Activated CD4-positive, alpha-beta T cell treated with anti-CD3 and anti-CD28 coated beads, Interleukin-2, amount 50 U/mL, for 16 hours (primary cell): ENCODE measurements at places on chromosomes 12 and 14.

- DNase-seq = no peak
These were observed 73.9 kb downstream of the SLC2A13 start for GRCh38 chr12:40031965-40032364.

DNA sequence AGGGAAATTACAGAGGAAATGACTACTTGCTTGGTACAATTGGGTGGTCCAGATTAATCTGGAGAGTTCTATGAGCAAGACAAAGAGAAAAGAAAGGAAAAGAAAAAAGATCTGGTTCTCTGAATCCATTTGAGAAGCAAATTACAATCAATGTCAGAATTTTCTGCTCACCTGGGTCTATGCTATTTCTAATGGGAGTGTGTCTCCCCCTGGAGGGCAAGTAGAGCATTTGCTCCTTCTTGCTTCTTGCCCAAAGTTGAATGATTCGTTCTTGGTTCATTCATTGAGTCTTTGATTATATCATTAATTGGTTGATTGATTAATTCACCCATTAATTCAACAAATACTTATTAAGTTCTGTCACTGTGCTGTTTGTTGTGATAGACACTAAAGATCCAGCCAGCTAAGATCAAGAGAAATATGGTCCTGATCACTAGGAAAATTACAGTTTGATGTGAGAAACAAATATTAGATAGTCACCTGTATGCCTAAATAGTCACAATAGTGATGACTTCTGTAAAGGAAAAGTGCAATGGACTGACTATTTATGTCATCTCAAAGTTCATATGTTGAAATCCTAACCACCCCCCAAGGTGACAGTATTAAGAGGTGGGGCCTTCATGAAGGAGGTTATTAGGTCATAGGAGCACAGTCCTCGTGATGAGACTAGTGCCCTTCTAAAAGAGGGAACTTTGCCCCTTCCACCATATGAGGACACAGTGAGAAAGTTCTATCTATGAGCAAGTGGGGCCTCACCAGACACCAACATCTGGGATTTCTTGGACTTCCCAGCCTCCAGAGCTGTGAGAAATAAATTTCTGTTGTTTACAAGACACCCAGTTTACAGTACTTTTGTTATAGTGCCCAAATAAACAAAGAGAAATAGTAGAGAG, 8.0 kb upstream of the ASB8 start:
- peak; percentile 72 for DNase-seq

- no peak for DNase-seq
These were observed 33.8 kb downstream of the TRAFD1 start for GRCh38 chr12:112159146-112159541.

- DNase-seq = no peak
These were observed 8.8 kb upstream of the PRIMA1 start for GRCh38 chr14:93797071-93797470.

DNA sequence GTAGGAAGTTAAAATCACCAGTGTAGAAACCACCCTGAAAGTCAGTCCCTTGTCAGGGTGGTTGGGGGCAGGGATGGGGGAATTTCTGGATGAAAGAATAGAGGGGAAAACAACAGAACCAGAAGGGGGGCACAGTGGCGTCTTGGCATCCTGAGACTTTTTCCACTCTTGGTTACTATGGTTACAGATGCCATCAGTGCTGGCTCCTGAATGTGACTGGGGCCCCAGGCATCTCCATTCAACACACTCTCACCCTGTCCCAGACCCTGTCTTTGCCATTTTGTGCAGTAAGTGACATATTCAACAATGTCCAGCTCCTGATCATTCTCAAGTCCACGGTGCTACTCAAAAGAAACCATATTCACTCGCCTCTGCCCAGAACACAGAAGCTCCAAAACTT, 11.3 kb downstream of the KCNK10 start:
- DNase-seq = no peak

- no peak for DNase-seq
These were observed 606 bp downstream of the NXPH4 start for GRCh38 chr12:57216921-57217879.

DNA sequence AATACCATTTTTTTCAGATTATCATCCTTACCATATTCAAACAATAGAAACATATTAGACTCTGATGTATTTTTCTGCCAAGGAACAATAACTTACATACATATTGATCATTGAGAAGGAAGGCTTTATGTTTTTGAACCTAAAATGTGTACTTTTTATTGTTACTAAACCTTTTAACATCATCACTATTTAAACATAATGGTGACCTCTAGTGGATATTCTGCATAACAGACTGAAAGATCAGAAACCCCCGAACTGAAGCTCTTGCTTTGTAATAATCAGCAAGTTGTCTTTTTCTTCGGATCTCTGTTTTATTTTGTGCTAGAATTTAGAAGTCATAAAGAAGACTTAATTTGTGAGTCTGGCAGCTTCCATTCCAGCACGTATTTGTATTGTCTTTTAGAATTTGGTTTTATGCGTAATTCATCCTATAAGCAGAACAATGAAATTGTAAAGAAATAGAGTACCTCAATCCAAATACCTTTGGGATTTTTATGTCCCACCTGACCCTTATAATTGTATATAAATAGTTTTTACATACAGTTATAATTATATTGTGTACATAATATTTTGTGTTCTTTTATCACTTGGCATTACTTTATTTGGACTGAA, 125.9 kb upstream of the ATF1 start:
- peak; percentile 56 for DNase-seq

GRCh38 chr14:63499701-63500250, 43.4 kb downstream of the PPP2R5E start:
- no peak for DNase-seq

DNA sequence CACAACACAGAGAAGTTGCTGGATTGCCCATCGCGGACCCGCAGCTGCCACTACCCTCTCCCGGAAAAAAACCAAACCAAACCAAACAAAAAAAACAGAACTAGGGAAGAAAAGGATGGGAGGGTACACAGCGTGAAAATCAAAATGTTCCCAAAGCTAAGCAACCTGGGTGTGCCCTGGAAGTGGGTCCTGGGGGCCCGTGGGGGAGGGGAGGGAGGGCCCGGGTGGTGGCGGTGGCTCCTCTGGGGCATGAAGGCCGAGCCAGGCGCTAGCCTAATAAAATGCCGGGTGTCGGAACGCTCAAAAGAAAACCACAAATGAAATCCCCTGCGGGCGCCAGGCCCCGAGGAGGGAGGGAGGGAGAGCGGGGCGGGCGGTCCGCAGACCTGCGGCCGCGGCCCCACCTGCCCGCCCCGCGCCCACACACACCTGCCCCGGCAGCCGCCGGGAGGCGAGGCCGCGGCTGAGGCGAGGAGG, 787 bp downstream of the HECTD4 start:
- peak; percentile 18 for DNase-seq

- DNase-seq = peak; percentile 91
These were observed 9.2 kb downstream of the DGKA start for GRCh38 chr12:55940065-55940732.

DNA sequence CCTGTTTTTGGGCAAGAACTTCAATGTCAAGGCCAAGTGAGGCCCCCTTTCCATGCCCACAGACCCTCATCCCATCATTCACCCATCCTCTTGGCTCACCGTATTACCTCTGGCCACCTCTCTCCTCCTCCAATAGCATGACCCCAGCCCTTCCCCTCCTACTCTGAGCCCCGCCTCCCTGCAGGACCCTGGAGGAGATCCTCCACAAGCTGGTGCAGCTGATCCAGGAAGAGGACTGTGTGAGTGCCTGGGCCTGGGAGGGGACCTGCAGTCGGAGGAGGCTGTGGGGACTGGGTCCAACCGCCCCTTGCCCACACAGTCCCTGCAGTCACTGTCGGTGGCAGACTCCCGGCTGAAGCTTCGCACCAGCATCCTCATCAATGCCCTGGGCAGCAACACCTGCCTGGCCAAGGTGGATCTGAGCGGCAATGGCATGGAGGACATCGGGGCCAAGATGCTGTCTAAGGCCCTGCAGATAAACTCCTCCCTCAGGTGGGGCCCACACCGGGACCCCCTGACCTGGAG, 7.2 kb downstream of the CARMIL3 start:
- DNase-seq = no peak

DNA sequence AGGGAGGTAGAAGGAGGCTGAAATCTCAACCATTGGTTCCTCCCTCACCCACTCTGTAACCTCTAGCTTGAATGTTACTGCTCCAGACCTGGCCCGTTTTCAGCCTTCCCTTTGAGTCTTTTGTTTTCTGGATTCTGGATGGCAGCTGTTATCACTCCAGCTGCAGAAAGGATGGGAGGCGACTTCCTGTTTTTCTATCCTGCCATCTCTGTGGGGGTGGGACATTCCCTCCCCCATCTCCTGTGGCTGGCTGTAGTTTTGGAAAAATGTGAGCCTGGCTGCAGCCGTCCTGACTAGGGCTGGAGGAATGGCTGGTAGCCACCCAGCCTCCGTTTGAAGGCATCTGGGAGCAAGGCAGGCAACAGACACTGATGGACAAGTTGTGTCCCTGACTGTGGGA, 2.9 kb upstream of the PPFIBP1 start:
- no peak for DNase-seq

DNA sequence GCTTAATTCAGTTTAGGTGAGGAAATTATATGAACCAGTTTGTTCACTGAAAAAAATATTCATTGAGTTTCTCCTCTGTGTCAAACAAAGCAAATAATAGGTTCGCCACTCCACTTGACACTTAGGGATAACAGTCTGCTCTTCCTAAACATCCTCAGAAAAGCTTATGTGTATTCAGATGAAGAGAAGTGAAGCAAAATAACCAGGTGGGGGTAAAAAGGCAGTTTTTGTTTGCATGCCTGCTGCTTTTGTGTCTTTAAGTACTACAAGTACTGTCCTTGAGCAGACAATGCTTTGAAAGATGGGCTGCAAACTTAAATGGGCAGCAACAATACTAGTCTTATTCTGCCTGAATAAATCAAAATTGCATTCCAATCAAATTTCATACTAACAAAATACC, 910.7 kb upstream of the MDGA2 start:
- no peak for DNase-seq

- no peak for DNase-seq
These were observed 84.6 kb upstream of the ATF7IP start for GRCh38 chr12:14280921-14281320.

GRCh38 chr12:22691319-22691718, 66.3 kb downstream of the ETNK1 start:
- no peak for DNase-seq

- no peak for DNase-seq
These were observed 506.0 kb upstream of the TMEM132C start for GRCh38 chr12:127760996-127761395.

- DNase-seq = no peak
These were observed 222.7 kb downstream of the ERC1 start for GRCh38 chr12:1213618-1214205.

DNA sequence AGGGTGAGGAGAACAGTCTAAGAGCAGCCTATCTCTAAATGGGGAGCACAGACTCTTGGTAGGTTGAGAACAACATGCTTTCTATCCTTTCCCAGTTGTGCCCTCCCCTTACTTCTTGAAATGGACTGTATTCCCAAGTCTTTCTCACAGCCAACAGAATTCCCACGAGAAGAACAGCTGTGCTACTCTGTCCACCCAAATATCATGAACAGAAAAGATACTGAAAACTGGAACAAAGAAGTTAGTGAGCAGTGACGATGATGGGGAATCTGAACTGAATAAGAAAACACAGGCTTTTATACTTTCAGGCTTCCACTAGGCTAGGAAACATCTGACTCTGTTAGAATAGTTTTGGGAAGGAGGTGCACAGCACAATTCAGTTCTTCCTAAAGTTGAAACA, 3.4 kb downstream of the NACA start:
- no peak for DNase-seq
